ENCODE measurements at places on chromosomes 5 and 9.

DNA sequence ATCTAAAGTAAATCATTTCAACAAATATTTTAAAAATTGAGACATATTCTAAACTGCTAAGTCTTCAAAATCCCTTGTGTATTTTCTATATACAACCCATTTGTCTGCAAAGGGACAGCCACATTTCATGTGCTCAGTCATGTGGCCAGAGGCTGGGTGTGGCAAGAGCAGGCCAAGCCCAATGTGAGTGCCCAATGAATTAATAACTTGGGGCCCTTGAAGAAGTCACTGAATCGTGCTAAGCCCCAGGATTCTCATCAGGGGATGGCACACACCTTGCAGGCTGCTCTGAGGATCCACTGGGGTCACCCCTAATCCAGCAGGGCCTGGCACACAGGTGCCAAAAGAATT lies 78.2 kb upstream of the SMIM23 start:
- no peak for DNase-seq

GRCh38 chr5:132662925-132663770 lies 5.2 kb downstream of the IL13 start:
- DNase-seq = no peak

GRCh38 chr9:121201045-121201737 lies 478 bp downstream of the RAB14 start:
- DNase-seq = peak; percentile 33

GRCh38 chr9:128420060-128420650 lies 502 bp upstream of the CERCAM start:
- DNase-seq = peak; percentile 28

GRCh38 chr9:9945966-9946365 lies 666.8 kb downstream of the PTPRD start:
- DNase-seq = no peak

DNA sequence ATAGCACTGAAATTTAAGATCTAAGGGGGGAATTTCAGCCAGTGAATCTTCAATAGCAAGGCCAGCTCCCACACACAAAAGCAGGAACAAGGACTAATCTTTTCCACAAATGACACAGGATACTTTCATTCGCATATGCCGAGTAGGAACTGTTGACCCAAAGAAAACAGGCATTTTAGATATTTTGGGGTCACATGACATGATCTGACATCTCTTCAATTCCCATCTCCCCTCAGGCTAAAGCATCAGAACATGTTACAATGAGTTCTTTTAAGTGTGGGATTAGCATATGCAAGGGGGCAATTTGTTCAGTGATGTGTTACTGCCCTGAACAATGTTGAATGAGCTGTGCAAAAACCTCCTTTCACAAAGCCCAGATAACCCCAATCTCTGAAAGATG lies 68.2 kb downstream of the TLE1 start:
- DNase-seq = no peak

GRCh38 chr5:15365070-15365469 lies 134.9 kb upstream of the FBXL7 start:
- no peak for DNase-seq

DNA sequence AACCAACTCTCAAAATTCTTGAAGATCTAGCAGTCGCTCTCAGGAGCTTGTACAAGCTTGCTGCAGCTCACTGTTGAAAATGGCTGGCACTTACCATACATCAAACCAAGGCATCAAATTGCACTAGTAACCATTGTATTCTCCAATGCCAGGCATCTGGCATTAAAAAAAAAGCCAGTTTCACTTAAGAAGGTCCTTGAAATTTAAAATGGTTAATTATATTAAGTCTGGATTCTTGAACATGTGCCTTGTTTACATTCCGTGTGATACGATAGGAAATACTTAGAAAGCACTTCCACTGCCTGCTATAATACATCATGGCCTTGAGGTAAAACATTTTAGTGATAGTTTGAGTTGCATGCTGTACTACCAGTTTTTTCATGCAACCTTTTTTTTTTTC lies 300.7 kb downstream of the KDM4C start:
- no peak for DNase-seq

- no peak for DNase-seq
These were observed 2.5 kb upstream of the ISL1 start for GRCh38 chr5:51380603-51381207.

Measured in CD4-positive, alpha-beta T cell (primary cell).